ENCODE measurements at places on chromosomes 3 and 15.

DNA sequence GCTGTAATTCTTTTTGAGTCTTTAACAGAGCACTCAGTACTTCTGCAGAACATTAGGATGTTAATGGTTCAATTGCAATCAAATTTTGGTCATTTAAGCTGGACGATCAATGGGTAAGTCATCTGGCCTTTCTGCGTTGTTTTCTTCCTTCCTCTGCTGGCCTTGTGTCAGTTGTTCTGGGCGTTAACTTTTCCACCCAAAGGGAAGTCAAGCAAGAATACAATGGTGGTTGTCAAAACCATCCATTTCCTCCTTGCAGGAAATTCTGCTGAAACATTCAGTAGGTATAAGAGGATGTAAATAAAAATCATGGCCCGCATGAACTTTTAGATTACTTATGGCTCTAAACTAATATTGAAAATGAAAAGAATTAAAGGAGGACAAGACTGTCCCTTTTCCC, 584.0 kb downstream of the GRM7 start:
- no peaks in the 10 kb centered on the region for H3K4me1 ChIP-seq
- DNase-seq: no peak
- no peak overlapping the region for H3K27ac ChIP-seq
- H3K36me3 ChIP-seq: no peaks in the 10 kb centered on the region
- no peak overlapping the region for H3K4me3 ChIP-seq

DNA sequence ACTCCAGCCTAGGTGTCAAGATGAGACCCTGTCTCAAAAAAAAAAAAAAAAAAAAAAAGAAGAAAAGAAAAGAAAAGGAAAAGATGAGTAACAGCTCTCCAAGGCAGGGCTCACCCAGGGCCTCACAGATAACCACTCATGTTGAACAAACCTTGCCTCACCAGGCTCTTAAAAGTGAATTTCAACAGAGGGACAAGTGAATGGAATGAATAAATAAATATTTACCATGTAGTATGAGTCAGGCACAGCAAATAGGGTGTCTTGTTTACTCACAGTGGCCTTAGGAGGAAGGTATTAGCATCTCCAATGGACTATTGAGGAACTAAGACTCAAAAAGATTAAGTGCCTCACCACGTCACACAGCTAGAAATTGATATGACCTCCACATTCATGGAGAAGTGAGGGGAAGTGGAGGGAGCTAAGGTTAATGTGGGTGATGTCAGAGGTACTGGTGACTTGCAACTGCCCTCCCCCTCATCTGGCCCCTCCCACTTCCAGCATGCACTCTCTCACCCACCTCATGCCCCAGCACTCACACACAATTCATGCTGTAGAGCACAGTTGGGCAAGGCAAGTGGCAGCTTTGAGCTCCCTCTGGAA, 255.5 kb downstream of the UACA start:
- no peaks in the 10 kb centered on the region for H3K27me3 ChIP-seq
- no peak overlapping the region for H3K27ac ChIP-seq
- H3K4me1 ChIP-seq: peaks cover 31% of the 10 kb centered on the region
- peak; percentile 76 for DNase-seq
- no peaks in the 10 kb centered on the region for H3K36me3 ChIP-seq

GRCh38 chr3:183524476-183524875, 31.0 kb downstream of the KLHL6 start:
- no peaks in the 10 kb centered on the region for H3K36me3 ChIP-seq
- no peak overlapping the region for H3K4me3 ChIP-seq
- H3K27me3 ChIP-seq: no peaks in the 10 kb centered on the region
- no peaks in the 10 kb centered on the region for H3K4me1 ChIP-seq

GRCh38 chr3:140015741-140016140, 80.8 kb downstream of the CLSTN2 start:
- no peak overlapping the region for H3K27ac ChIP-seq
- H3K27me3 ChIP-seq: no peaks in the 10 kb centered on the region

- no peak overlapping the region for H3K4me3 ChIP-seq
- peak overlapping the region; percentile 75 for H3K27ac ChIP-seq
- H3K27me3 ChIP-seq: no peaks in the 10 kb centered on the region
- peaks cover 15% of the 10 kb centered on the region for H3K4me1 ChIP-seq
- no peaks in the 10 kb centered on the region for H3K36me3 ChIP-seq
Measured at GRCh38 chr3:57974796-57975388, 33.3 kb upstream of the FLNB start.

DNA sequence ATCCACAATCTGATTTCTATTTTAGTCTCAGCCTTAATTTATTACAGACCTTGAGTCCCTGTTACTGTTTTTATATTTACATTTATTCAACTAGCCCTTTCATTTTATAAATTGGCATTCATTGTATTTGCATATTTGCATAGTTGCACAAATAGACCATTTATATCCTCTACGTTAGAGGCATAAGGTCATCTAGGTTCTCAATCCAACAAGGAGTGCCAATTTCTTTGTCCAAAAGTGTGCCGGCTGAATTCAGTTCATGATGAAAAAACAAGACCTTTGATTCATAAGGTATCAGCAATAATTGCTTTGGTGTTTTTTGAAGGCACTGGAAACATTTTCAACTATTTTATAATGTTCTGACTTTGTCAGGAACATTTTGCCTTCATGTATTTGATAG, 33.9 kb upstream of the NANOGP8 start:
- H3K27ac ChIP-seq: no peak overlapping the region
- no peak for DNase-seq
- H3K4me1 ChIP-seq: no peaks in the 10 kb centered on the region
- no peak overlapping the region for H3K4me3 ChIP-seq

DNA sequence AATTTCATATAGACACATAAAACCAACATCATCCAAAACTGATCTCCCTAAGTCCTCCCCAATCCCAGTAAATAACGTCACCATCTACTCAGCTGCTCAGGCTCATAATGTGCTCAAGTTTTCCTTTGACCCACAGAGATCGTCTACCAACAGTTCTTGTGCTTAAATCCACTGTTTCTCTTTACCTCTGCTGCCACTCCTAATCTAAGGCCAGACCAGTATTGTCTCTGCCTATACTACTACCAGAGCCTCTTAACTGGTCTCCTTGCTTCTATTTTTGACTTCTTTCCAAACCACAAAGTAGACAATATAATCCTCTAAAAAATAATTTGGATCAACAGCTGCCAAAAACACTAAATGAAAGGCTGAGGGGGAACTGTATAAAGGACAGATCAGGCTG, 65.3 kb downstream of the CLASP2 start:
- DNase-seq: no peak
- no peaks in the 10 kb centered on the region for H3K4me1 ChIP-seq
- no peak overlapping the region for H3K4me3 ChIP-seq
